ENCODE measurements at places on chromosomes 2 and 18.

DNA sequence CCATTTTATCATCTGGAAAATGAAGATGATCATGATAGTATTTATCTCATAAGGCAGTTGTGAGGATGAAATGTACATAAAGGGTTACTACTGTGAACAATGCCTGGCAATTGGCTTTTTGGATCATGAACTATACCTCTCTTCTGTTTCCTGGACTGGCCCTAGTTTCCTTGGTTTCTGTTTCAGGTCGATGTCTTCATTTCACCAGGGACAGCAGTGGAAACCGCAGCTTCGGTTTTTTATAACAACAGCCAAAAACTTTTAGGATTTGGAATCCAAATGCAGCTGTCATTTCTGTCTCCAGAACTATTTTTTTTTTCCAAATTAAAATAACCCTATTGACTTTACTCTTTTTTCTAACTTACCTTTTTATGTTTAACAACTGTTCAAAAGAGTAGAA is 425.1 kb downstream of the RND3 start:
- no peak for DNase-seq

DNA sequence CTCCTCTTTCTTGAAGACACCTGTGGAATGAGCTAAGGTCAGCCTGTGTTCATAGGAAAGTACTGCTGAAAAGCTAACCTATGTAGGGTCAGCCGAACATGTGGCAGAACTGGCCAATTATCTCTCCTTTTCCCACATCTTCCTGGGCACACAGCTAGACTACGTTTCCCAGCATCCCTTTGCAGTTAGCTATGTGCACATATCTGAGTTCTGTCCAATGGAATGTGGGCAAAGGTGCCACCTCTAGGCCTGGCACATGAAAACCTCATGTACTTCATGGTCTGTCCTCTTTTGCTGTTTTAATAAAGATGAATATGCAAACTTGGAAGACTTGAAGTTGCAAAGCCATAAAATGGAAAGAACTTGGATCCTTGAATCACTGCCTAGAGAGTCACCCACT is 352.6 kb downstream of the TNS1 start:
- no peak for DNase-seq

GRCh38 chr18:47868744-47869143 is 61.7 kb downstream of the SMAD2 start:
- no peak for DNase-seq

DNA sequence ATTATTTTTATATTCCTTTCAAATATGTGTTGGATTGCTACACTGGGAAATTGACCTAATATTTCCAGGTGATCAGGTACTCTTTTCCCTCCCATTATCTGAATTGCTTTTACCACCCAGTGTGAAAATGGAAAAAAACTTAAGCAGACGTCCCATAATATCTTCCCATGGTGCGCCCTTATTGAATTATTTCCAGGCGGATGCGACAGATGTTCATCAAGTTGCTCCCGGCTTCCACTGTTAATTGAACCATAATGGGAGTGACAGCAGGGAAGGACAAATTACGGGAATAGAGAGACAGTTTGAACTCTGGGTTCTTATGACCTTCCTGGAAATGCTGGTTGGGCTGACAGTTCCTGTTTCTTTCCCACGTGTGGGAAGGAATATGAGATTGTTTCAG is 93.3 kb downstream of the THSD7B start:
- no peak for DNase-seq

- no peak for DNase-seq
Measured at GRCh38 chr2:237244178-237244577, 158.5 kb downstream of the COPS8 start.

DNA sequence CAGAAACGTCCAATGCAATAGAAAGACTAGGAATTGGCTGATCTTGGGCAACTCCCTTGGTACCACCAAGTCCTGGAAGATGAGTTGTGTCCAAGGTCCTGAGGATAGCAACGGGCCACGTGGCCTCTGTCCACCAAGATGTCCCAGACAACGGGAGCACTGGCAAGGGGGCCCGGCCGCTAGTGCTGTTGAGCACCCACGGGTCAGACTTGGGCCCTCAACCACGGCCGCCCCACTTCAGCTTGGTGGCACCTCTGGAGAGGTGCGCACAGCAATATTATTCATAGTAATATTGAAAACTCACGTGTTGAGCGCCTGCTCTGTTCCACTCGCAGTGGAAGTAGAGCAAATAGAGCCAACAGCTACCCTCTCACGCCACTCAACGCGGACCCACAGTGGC is 19.0 kb downstream of the PASK start:
- no peak for DNase-seq

- no peak for DNase-seq
Measured at GRCh38 chr2:62362561-62362960, 143.4 kb downstream of the TMEM17 start.

DNA sequence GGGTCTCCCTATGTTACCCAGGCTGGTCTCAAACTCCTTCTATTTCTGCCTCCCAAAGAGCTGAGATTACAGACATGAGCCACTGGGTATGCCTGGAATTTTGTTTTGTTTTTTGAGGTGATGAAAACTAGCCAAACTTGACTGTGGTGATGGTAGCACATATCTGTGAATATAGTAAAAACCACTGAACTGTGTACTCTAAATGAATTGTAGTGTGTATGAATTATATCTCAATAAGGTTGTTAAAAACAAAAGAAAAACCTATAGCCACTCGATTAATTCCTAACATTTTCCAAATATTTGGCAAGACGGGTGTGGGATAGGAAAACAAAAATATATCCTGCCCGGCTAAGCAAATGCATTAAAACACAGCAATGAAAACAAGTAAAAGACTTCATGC is 1302.3 kb upstream of the CHAC2 start:
- DNase-seq = no peak

DNA sequence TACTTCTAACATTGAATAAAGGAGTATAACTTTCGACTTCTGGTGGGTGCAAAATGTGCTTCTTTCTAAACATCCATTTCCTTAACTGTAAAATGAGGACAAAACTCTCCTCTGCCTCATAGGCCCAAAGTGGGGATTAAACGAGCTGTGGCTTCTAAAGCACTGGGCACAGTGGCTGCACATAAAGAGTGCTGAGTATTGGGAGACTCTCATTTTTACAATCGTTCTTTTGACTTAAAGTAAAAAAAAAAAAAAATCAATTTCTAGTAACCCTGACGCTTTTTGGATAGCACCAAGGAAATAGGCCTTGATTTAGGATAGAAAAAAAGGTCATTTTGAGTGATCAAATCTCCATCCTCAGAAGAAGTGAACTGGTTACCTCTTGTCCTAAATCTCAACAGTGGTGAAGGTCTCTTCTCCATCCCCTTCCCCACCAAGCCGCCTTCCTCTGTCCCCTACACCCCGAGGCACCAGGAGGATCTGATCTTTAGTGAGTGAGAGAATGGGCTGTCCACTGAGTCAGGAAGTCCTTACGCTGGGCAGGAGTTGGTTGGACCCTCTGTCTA is 161.6 kb downstream of the DDX1 start:
- no peak for DNase-seq

DNA sequence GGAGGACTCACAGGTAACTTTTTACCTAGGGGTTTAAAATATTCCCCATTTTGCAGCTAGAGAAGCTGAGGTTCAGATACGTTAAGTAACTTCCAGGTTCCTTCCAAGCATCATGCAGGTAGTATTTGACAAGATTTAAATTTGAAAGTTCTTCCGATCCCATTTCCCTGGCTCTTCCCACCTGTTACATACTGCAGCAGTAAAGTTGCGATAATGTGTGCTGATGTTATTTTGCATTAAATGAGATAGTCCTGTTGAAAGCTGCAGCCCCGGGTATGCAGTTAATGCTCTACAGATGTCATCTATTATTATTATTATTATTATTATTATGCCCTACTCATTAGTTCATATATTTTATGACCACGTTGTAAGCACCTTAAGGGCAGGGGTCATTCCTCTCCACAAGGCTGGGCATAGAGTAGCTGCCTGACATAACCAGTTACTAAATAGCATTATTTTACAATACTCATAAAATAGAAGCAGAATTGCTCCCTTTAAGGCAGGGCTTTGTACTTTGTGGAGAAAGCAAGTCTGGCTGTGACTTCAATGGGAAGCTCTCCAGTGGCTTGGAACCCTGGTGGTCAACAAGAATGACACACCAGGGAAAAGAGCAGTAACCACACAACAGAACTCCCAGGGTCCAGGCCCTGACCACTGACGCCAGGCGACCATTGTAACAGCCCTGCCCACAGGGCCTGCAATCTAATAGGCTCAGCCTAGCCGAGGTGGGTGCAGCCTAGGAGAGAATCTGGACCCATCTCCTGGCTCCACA is 112.0 kb upstream of the STPG4 start:
- DNase-seq = no peak

DNA sequence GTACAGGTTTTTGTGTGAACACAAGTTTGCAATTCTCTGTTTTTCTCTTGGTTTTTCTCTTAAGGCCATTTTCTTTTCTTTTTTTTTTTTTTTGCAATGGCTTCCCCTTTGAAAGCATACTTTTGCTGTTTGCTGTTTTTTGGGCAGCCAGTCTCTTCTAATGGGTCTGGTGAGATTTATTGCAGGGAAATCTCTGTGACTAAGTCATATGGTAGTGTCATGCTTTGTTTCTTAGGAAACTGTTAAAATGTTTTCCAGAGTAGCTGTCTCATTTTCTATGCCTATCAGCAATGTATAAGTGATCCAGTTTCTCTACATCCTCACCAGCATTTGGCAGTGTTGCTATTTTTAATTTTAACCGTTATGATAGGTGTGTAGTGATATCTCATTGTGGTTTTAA is 27.9 kb upstream of the CDCA7 start:
- no peak for DNase-seq

DNA sequence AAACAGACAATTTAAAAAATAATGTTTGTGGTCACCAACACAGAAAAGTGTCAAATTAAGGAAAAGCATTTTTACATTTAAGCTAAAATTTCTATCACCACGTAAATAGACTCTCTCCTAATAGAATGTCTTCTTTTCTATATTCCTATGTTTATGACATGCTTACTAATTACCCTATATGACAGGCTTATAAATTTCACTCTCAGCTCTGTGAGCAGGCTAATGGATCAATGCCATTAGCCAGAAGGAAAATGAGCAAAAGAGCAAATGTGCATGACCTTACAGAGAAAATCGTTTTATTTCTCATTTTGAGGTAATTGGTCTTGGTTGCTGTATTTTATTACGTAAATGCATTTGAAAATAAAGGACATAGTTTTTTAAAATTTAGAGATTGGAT is 209.7 kb downstream of the TMX3 start:
- DNase-seq = no peak

DNA sequence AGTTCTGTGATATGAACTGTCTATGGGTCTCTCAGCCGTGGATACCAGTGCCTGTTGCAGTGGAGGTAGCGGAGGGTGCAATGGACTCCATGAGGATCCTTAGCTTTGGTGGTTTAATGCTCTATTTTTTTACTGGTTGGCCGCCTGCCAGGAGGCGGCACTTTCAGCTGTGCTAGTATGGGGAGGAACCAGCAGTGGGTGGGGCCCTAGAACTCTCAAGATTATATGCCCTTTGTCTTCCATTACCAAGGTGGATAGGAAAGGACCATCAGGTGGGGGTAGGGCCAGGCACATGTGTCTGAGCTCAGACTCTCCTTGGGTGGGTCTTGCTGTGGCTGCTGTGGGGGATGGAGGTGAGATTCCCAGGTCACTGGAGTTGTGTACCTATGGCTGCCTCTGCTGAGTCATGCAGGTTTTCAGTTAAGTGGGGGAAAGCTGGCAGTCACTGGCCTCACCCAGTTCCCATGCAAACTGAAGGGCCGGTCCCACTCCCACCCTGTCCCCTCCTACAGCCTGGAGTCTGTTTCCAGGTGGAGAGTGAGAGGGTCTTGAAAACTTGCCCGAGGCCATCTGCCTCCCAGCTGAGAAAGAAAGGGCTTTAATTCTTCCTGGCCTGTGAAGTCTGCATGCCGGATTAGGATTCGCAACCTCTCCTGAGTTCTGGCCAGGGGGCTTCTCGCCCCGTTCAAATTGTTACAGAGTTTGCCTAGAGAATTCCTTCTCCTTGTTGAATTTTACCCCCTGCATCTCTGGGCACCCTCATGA is 14.5 kb downstream of the KCNS3 start:
- no peak for DNase-seq

DNA sequence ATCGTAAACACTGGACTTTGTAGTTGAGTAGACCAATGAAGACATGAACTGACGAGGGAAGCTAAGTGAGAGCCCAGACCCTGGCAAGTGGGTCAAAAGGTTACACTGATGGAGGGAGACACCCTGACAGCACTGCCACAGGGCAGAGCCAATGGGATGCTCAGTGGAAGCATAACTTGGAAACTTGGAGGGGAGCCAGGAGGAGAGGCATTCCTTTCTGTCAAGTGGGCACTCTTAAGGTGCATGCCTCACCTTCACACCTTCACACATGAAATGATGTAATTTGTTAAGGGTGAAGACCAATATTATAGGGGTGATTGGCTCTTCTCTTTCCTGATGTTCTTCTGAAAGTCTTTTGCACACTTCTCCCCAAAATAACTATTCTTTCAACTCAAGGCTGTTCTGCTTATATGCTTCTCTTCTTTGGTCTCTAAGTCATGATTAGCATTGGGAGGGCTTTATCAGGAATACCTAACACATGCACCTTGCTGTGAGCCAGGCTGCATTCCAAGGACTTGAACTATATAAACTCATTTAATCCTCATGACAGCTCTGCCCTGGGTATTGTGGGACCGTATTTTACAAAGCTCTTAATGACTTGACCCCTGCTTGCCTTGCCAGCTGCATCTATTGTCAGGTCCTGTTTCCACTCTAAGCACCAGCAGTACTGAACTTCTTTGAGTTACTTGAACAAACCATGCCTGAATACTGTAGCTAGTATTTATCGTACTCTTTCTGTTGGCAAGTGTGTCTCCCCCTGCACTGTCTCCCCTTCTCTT is 19.0 kb downstream of the RPL37A start:
- no peak for DNase-seq

DNA sequence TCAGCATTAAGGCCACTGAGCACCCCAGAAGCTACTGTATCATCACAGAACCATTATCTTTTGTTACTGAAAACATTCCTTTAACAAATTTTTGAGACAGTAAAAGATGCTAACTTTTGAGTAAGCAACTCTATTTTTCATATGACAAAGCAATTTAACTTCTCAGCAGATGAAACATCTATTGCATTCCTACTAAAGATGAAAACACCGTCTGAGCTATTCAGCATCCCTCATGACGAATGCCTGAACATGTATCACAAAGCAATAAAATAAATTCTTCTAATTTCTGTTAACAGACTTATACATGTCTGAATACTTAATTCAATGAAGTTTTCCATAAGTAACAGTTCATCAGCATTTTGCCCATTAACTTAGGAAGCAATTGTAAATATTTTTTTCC is 23.9 kb downstream of the CHN1 start:
- DNase-seq = no peak

DNA sequence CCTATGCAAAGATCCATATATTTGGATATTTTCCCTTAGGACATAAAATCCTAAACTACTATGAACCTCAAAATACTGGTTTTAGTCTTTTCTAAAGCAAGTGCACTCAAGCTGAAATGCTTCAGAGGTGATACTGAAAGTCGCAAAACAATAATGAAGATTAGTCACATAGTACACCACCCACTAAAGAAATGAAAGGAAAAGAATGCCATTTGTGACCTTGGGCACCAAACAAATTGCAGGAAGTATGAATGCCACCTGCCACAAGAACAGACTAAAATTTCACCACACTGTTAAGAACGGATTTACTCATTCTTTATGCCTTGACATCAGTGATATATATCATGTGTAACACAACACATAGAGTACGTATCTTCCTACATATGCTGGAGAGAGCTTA is 161.5 kb downstream of the ZNF521 start:
- DNase-seq = no peak

- DNase-seq = no peak
Measured at GRCh38 chr2:95076705-95077529, 44.7 kb downstream of the MRPS5 start.

- DNase-seq = no peak
Measured at GRCh38 chr18:57210107-57210715, 63.3 kb downstream of the BOD1L2 start.
